Ammon's horn (tissue), 1 donor: ENCODE measurements at places on chromosomes 4 and X.
A peak's percentile ranks its signal among the peaks of the same experiment; 100 is the strongest.

DNA sequence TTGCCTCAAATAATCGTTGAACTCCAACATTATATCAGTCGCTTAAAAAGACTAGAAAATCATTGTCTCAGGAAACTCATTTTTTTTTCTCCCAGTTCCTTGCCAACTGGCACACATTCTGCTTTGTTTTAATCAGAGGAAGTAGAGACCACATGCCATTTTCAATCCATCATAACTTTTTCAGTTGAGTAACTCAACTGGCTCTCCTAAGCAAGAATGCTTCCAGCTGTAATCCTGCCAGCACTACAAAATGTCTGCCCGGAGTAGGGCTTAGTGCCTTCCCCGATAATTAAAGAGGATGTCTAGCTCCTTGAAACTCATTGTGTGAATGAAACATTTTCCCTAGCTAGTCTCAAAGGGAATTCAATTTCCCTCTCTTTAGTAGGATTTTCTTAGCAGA, 33.0 kb downstream of the FREM3 start:
- DNase-seq: peak; percentile 26

- no peak for DNase-seq
Measured at GRCh38 chr4:184448141-184448540, 26.2 kb downstream of the IRF2 start.

GRCh38 chr4:10565166-10565780, 108.0 kb upstream of the ZNF518B start:
- DNase-seq: no peak

GRCh38 chr4:37561803-37562207, 124.4 kb downstream of the RELL1 start:
- DNase-seq: no peak

- peak; percentile 64 for DNase-seq
Measured at GRCh38 chr4:98261405-98262291, 464 bp downstream of the RAP1GDS1 start.

DNA sequence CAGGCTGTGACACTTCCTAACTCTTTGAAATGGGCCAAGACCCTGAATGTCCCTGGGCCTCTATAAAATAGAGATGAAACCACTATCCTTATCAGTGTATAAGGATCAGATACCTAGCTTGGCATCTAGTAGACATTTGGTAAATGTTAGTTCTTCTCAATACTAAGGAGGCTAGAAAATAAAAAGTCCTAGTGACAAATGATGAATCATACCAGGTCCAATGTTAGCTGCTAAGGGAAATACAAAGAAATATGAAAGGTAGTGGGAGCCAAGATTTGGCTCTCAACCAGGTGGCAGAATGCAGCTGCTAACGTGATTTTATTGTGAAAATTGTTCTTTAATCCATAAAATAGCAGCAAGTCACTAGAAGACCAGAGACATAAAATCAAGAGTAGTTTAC, 19.8 kb upstream of the PPARGC1A start:
- DNase-seq: no peak

GRCh38 chr4:143380629-143381028, 44.0 kb downstream of the GAB1 start:
- no peak for DNase-seq

DNA sequence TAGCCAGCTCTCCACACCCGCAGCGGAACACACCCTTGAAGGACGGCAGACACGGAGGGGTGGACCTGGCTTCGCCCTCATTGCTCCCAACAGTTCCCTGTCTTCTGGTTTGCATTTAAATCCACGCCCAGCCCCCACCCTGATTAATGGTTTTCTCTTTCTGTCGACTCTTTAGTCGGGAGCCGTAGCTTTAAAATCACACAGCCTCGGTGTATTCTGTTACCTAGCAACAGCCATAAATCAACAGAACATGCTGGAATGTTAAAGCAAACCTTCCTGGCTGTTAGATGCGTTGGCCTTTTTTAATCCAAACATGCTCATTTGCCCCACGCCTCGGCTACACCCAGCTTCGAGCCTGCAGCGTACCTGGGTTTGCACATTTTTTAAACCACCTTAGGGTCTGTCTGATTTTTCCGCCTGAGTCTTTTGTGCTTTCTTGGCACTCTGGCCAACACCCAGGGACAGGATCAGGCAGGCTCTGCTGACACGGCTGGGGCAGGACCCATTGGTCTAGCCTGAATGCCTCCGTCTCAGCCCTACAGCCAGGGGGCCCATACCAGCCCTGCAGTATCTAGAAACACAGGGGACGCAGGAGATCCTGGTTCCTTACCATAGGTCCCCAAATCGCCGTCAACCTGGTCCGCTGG, 21.4 kb upstream of the PPP2R2C start:
- DNase-seq: no peak

DNA sequence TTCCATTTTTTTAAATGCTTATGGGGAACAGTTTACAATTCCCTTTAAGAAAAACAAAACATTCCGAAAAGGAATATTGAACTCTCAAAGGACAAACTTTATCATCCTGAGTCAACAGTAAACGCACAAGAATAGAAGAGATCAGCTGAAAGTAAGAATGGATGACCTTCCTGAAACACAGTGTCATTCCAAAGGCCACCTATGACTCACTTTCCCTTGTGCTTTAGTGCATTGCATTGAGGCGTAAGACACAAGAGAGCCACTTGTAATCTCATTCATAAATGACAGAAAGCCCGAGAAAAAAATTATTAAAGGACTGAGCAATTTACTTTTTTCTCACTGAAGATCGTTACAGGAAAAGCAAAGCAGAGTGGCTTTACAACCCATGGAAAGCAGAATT, 1062.4 kb upstream of the DIAPH2 start:
- no peak for DNase-seq

GRCh38 chrX:75038925-75039324, 113.7 kb upstream of the NEXMIF start:
- DNase-seq: peak; percentile 1

DNA sequence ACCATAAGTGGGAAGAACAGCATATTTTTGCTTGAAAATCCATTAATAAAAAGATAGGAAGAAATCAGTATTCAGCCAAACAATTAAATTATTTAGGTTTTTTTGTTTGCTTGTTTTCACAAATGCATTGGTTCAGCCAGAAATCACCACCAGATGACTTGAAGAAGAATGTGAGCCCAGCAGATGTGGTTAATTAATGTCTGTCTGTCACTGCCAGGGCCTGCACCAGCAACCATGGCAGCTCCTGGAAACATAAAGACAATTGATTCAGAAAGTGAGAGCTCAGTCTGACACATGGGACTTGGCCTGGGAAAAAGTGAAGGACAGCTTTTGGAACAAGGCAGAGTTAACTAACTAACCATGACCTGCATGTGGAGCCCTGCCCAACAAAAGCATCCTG, 74.0 kb downstream of the MAOB start:
- no peak for DNase-seq

GRCh38 chrX:23435575-23435974, 100.9 kb downstream of the PTCHD1 start:
- peak; percentile 1 for DNase-seq

- no peak for DNase-seq
Measured at GRCh38 chr4:113423631-113424030, 337.9 kb downstream of the CAMK2D start.

GRCh38 chrX:115563633-115564162, 2.7 kb downstream of the PLS3 start:
- DNase-seq: no peak

DNA sequence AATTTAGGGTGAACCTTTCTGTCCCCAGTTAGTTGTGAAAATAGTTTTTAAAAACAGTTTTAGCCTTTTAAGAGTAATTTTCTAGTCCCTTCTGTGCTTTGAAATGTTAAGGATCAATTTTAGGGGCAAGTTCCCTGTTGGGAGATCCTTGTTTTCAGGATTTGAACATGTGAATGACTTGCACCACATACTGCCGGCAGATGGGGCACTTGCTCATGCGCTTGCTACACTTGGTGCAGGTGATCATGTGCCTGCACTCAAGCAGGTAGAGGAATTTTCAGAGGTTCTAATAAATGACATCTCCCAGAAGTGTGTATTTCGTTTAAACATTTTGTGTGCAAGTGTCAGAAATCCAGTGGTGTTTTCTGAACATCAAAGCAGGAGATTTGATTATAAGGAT, 195.9 kb downstream of the CHM start:
- peak; percentile 1 for DNase-seq

GRCh38 chr4:113978105-113978504, 1.3 kb downstream of the ARSJ start:
- DNase-seq: no peak

- no peak for DNase-seq
Measured at GRCh38 chr4:78568640-78569305, 17.2 kb downstream of the ANXA3 start.

DNA sequence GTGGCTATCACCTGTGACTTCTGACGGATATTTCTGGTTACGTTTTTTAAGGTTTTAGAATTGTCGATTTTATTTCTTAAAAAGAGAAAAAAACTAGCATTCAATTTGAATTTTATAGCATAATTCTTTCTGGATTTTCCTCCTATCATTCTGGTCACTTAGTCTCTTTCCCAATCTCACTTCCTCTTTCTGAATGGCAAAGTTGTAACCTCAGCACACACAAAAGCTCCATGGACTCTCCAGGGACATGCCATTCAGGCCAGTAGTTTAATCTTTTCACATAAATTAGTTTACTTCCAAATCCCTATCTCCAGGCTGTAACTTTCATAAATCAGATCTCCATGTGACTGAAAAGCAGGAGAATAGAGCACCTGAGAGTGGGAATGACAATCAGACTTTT, 110.7 kb downstream of the ARAP2 start:
- peak; percentile 8 for DNase-seq

DNA sequence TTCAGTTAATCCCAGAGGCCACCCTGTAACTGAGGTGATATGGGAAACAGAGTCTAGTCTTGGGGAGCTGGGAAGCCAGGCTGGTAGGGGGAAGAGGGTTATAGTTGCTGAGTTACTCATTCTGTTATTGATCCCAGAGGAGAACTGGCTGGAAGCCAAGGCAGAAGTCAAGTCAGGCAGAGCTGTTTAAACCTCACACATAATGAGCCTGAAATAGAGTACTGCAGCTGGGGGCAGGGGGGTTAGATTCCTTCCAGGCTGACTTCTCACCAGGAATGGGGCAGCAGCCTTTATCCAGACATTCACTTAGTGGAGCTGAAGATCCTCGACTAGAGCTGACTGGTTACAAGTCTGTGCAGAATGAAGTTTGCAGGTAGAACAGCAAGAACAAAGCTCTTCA, 144.9 kb downstream of the C4orf33 start:
- no peak for DNase-seq

GRCh38 chrX:17559728-17560379, 177.4 kb upstream of the SCML1 start:
- DNase-seq: no peak

- no peak for DNase-seq
Measured at GRCh38 chr4:186621959-186622553, 66.7 kb upstream of the MTNR1A start.

- DNase-seq: no peak
Measured at GRCh38 chr4:147361726-147362125, 119.2 kb upstream of the EDNRA start.
